Central memory CD4-positive, alpha-beta T cell (primary cell): ENCODE measurements at places on chromosomes 1 and 21.
A peak's percentile ranks its signal among the peaks of the same experiment; 100 is the strongest.

DNA sequence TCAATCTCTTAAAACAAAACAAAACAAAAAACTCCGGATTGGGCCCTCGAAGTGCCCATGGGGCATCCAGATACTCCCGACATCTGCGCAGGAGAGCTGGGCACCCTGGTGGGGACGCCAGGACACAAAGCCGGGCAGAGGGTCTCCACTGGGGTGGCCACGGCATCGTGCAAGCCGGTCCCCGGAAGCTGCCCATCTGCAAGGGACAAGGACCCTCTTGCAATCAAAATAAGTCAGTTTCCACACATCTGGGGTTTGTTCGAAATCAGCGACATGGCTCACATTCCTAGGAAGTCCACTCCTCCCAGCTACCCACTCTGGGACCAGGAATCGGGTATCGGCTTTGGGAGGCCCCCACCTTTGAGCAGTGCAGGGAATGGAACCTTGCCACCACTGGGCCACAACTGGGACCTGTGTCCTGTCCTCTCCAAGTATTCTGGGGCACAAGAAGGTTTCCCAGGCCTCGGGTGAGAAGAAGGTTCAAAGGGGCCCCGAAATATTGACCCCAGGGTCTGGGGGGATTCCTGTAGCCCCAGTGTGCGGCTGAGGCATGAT lies 4.6 kb upstream of the PRDM16 start:
- DNase-seq: no peak

DNA sequence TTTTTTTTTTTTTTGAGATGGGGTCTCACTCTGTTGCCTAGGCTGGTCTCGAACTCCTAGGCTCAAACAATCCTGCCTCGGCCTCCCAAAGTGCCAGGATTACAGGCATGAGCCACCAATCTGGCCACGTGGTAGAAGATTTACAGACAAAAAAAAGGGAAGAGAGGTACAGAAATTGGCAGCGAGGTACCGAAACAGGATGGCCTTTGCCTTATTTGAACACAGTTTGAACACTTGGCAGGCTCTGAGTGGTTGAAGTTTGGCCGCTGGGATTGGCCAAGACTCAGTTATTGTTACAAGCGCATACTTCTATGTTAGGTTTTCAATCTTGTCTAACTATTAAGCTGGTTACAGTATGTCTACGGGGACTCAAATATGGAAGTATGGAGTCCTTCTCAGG lies 6.2 kb upstream of the AADACL4 start:
- DNase-seq: no peak

DNA sequence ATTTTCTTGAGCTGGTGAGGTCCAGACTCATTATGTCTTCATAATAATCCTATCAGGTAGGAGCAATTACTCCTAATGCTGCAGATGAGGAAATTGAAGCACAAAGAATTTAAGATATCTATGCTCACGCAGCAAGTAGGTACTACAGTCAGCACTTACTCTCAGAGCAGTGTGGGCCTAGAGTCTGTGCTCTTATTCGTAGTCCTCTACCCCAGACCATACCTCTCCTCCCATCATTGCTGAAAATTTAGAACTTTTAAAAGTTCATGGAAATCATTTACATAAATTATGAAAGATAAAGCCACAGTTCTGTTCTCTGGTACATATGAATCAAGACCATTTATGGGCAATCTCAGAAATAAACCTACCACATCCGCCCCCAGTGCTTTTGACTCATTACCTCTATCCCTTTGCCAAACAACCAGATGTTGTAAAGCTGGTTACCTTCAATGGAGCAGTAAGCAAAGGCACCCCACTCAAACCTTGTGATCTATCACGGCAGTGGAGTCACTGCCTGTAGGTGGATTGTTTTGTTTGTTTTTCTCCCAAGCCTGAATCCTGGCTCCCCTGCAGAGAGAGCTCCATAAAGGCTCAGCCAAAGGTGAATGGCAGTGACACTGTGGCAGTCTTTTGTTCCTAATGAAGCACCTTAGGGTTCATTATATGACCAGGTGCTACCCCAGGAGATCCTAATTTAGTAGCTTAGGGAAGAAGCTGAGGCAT lies 20.9 kb upstream of the MAN1A2 start:
- DNase-seq: peak; percentile 17

DNA sequence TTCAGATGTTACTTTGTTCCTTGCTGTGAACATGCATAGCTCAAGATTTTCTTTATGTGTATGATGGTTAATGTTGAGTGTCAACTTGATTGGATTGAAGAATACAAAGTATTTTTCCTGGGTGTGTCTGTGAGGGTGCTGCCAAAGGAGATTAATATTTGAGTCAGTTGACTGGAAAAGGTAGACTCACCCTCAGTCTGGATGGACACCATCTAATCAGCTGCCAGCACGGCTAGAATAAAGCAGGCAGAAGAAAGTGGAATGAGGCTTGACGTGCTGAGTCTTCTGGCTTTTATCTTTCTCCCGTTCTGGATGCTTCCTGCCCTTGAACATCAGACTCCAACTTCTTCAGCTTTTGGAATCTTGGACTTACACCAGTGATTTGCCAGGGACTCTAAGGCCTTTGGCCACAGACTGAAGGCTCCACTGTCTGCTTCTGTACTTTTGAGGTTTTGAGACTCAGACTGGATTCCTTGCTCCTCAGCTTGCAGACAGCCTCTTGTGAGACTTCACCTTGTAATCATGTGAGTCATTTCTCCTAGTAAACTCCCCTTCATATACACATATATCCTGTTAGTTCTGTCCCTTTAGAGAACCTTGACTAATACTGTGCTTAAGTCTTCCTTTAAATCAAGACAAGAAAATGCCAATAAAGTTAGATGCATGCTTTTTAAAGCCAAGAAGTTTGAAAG lies 626.6 kb downstream of the KCNT2 start:
- no peak for DNase-seq
